ENCODE measurements at places on chromosomes 13 and 19. TPM values are rescaled to one million over a fixed set of nuclear protein-coding genes. Genes with fewer than 3 reads are reported as not detected.

DNA sequence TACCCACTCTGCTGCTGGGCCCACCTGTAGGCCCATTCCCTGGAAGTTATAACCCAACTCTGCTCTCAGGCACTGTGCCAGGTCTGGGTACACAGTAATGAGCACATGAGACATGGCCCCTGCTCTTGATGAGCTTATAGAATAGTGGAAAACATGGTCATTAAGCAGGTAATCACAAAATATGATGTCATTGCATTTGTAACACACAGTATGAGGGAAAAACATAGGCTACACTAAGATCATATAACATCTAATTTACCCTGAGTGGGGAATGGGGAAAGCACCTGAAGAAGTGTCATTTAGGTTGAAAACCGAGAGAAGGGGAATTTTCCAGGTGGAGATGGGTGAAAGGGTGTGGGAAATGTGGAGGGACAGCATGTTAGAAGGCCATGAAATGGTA, 3.9 kb upstream of the CNMD start:
- H3K36me3 ChIP-seq = peaks cover 5% of the 10 kb centered on the region
- DNase-seq = no peak
- no peak overlapping the region for H3K27ac ChIP-seq
- no peak overlapping the region for H3K4me3 ChIP-seq
- H3K4me1 ChIP-seq = peaks cover 8% of the 10 kb centered on the region

- no peak overlapping the region for H3K4me3 ChIP-seq
- DNase-seq = no peak
- no peaks in the 10 kb centered on the region for H3K27me3 ChIP-seq
- H3K36me3 ChIP-seq = no peaks in the 10 kb centered on the region
- no peak overlapping the region for H3K27ac ChIP-seq
These were observed 67.2 kb upstream of the FNDC3A start for GRCh38 chr13:48908381-48909055.

DNA sequence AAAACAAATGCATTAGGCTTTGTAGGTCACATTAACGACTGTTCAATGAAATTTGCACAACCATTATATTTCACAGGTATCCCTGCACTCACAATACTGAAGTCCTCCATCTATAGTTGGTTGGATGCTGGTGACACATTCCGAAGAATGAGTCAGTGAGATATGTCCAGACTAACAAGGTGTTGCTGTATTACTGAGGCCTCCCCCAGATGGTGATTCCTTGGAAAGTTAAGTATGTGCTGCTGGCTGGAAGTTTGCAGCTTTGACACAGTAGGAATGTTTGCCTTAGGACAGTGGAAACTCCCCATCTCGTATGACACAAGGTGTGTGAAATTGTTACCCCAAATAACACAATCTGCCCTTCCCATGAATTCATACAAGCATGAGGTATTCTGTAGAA, 46.6 kb downstream of the FGF14 start:
- no peak overlapping the region for H3K27ac ChIP-seq
- H3K27me3 ChIP-seq = peaks cover 2% of the 10 kb centered on the region
- H3K4me3 ChIP-seq = no peak overlapping the region
- no peak for DNase-seq
- no peaks in the 10 kb centered on the region for H3K36me3 ChIP-seq

GRCh38 chr13:40389081-40389641, 277.3 kb downstream of the FOXO1 start:
- peaks cover 6% of the 10 kb centered on the region for H3K27me3 ChIP-seq
- DNase-seq = no peak
- H3K4me1 ChIP-seq = peaks cover 7% of the 10 kb centered on the region
- no peak overlapping the region for H3K4me3 ChIP-seq
- no peaks in the 10 kb centered on the region for H3K36me3 ChIP-seq

DNA sequence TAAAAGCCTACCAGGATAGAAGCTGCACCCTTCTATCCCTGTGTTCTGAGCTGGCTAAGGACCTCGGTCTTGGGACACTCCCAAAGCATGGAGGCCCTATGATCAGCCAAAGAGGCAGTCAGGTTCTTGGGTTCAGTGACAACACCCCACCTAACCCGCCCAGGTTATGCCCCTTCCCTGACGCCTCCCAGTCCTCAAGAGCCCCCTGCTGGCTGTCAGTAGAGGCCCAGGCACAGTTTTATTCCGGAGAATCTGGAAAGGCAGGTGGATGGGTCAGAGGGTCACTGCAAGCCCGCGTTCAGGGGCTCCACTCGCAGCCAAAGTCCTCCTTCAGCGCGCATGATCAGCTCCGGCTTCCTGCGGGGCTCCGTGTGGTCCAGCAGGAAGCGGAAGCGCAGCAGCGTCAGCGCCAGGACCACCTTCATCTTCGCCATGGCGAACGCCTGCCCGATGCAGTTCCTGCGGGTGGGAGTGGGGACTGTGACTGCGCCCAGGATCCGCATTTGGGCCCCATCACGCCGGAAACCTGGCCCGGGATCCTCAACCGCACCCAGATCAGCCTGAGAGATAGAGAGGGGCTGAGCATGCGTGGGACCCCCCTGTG, 22.3 kb downstream of the OR10H3 start:
- no peak overlapping the region for H3K27ac ChIP-seq
- no peak overlapping the region for H3K4me3 ChIP-seq
- peaks cover 4% of the 10 kb centered on the region for H3K27me3 ChIP-seq
- DNase-seq = no peak

- H3K27me3 ChIP-seq = no peaks in the 10 kb centered on the region
- no peak overlapping the region for H3K27ac ChIP-seq
- H3K36me3 ChIP-seq = no peaks in the 10 kb centered on the region
These were observed 265.7 kb downstream of the DLEU7 start for GRCh38 chr13:50577806-50578205.

DNA sequence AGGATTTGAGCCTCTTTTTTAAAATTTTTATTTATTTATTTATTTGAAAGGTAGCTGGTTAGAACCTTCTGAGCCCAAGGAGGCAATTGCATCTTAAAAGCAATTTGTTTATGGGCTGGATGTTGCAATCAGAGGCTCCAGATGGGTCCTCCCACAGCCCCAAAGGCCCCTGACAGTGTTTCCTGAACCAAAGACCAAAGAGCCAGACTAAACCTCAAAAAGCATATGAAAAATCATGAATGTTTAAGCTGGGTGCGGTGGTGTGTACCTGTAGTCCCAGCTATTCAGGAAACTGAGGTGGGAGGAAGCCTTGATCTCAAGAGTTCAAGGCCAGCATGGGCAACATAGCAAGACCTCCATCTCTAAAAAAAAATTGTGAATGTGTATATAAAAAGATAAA, 67.8 kb upstream of the RGCC start:
- no peaks in the 10 kb centered on the region for H3K36me3 ChIP-seq
- no peaks in the 10 kb centered on the region for H3K4me1 ChIP-seq

EFNB2 gene
- total RNA-seq = 353 TPM

ERICH6B gene
- not detected for total RNA-seq

ZNF296 gene
- total RNA-seq = 0.54 TPM
